Adipocyte (in vitro differentiated cells): ENCODE measurements at places on chromosomes 11 and 22.

- no peak for DNase-seq
Measured at GRCh38 chr11:2899080-2899783, 13.7 kb upstream of the CDKN1C start.

DNA sequence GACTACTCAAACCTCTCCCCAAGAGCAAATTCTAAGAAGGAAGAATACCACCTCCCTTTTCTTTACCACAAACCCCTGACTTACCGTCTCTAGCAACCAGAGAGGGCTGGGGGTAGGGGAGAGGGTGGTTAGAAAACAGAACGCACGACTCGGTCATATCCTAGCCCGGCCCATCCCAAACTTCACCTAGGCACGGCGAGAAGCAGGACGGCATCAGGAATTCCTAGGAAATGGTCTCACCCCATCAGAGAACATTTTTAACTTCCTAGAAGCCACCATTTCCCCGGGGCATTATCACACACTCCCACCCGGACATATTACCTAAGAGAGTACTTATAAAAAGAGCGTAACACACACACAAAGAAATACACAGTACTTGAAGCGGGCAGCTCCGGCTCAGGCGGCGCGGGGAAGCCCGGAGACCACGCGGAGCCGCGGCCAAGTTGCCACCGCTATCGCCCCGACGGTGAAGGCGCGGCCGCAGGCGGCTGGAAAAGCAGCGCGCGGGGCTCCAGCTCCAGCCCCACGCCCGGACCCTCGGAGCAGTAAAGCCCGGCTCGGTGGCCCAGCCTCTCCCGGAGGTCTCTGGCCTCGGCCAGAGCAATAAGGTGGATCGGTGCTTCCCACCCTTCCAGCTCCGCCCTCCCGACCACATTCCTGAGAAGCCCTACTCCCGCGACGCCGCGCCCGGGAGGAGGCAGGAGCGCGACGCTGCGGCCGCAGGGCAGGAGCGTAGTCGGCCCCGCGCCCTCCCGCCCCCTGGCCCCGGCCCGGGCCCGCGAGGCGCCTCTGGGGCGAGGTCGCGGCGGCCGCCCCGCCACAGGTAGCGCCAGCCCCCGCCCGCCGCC lies 878 bp downstream of the RRAS2 start:
- DNase-seq: peak; percentile 85

DNA sequence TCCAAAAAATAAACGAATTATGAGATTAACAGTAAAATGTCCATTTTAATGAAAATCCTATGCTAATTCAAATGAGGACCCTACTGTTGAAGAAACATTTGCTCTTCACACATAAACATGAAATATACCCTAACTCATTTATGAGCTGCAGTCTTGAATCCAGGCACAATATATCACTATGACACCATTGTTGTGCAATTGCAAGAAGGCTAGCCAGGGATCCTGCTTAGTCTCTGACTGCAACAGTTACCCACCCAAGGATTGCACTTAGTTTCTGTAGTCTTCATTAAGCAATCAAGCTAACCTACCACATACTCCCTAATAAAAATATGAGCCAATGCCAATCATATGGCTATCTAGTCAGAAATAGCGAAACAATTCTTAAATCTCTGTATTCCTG lies 981.0 kb upstream of the FAT3 start:
- peak; percentile 55 for DNase-seq

- no peak for DNase-seq
Measured at GRCh38 chr11:65353900-65354264, 669 bp upstream of the TIGD3 start.

- no peak for DNase-seq
Measured at GRCh38 chr11:47667135-47667534, 24.8 kb upstream of the MTCH2 start.
